ENCODE measurements at places on chromosomes 7 and 10.
A peak's percentile ranks its signal among the peaks of the same experiment; 100 is the strongest.

- no peak for DNase-seq
Measured at GRCh38 chr7:105210721-105211205, 178.0 kb downstream of the SRPK2 start.

DNA sequence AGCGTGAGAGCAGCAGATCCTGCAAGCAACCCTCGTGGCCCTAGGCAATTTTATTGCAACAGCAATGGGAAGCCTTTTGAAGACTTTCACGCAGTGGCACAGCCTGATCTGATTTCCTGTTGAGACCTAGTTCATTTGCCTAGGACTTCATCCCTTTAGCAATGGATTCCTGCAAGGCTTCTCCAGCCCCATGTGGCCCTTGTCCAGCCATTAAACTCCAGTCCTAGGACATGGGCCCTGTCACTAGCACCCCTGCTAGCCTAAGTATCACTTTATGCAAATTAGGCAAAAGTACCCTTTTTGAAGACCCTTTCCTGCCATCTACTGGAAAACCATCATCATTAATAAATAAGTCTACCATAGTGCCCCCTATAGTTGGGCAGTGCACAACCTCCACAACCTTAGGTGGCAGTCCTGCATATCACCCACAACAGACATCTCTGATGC, 379.4 kb downstream of the GALNT17 start:
- DNase-seq: no peak

- no peak for DNase-seq
Measured at GRCh38 chr7:64559206-64559605, 3.7 kb downstream of the ZNF680 start.

- no peak for DNase-seq
Measured at GRCh38 chr10:932589-932988, 1.1 kb upstream of the LARP4B start.

- no peak for DNase-seq
Measured at GRCh38 chr10:23344241-23344841, at the start of gene C10orf67. Gene C10orf67, minus strand, starts transcription at chr10:23344797. Its CDS starts 23 bp downstream, at chr10:23344774.

DNA sequence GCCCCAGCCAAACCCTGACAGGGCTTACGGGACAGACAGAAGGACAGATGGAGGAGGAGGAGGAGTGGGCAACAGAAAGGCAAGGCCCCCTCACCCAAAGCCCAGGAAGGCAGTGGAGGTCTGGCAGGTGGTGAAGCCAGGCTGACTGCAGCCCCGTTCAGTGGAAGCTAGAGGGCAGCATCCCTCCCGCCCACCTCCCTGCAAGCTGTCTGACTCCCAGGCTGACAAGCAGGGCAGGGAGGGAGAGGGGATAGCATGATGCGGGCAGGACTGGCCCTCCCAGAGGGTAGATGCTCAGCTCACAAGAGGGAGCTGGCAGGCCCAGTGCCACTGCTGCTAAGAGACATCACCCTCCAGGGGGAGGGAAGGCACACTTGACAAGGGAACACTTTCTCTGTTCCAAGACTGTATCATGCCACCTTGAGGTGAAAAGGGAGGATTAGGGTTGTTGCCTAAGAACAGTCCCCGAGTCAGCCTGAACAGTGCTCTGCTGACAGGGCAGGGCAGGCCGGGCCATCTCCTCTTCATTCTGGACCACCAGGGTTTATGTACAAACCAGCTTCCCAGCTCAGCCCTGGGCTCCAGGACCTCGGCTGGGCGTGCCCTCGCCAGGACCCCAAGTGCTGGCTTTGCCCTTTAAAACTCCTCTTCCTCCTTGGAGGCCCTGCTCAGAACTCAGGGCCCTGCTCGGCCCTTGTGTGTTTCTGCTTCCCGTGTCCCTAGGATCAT, 61.8 kb downstream of the RASGEF1A start:
- DNase-seq: peak; percentile 27
